ENCODE measurements at places on chromosomes 5 and 9.

DNA sequence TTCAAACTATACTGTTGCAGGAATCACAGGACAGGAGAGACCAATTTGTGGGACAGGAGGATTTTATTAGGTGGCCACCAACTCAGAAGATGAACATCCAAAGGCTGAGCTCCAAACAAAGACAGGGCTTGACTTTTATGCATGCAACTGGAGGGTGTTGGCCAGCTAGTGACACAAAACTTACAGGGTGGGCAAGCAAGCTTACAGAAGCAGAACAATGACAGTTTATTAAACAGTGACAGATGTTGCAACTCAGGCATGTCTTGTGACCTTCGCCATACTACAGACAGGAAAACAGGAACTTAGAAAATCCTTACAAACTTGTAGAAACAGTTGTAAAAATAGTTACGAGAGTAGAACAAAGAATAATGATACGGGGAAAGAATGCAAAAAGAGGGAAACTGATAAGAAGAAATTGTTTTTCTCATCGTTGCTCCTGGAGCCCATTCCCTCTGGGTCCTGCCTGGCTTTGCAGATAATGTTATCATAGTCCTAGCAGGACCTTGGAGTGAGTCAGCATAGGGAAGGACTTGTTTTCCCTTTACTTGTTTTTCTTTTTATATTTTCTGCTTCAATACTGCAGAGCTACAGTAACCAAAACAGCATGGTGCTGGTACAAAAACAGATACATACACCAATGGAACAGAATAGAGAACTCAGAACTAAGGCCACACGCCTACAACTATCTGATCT lies 2083.0 kb upstream of the ACO1 start:
- no peak for DNase-seq

DNA sequence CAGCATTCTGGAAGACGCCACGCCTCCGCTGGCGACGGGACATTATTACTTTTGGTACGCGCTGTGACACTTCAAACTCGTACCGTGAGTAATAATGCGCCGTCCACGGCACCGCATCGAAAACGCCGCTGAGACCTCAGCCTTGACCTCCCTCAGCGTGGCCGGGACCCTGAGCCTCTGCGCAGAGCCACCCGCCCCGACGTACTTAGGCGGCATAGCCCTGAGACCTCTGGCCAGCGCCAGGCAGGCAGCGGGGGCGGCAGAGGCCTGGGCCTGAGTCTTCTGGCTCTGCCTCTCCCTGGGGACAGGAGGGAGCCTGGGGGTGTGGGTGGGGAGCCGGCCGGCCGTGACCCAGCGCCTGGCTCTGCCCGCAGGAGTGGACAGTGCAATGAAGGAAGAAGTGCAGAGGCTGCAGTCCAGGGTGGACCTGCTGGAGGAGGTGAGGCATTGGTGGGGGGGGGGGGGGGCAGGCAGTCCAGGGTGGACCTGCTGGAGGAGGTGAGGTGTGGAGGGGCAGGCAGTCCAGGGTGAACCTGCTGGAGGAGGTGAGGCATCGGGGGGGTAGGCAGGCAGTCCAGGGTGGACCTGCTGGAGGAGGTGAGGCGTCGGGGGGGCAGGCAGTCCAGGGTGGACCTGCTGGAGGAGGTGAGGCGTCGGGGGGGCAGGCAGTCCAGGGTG lies 8.0 kb downstream of the EGFL7 start:
- DNase-seq = no peak

- DNase-seq = no peak
Measured at GRCh38 chr5:90494043-90494442, 19.4 kb downstream of the POLR3G start.

- DNase-seq = no peak
Measured at GRCh38 chr9:1918622-1919021, 96.5 kb upstream of the SMARCA2 start.

GRCh38 chr5:37316027-37316426 lies 54.9 kb downstream of the NUP155 start:
- DNase-seq = no peak

- no peak for DNase-seq
Measured at GRCh38 chr9:77534376-77535057, 113.6 kb downstream of the GNA14 start.

DNA sequence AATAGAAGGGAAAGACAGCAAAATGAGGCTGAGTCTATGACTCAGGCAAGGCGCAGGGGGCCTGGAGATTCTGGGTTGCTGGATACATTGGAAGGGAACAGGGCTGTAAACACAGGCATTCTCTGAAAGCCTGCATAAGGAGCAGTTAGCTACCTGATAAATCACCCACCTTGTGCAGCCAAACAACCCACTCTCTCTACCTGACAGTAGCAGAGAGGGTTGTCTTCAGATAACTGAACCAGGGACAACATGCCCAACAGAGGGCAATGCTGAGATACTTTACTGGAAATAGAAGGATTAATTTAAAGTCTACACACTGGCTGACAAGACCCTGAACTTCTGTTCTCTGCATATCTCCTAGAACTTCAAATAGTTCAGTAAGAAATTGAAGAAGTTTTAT lies 161.6 kb downstream of the KCTD16 start:
- no peak for DNase-seq

- no peak for DNase-seq
Measured at GRCh38 chr5:67996596-67996995, 219.0 kb upstream of the PIK3R1 start.

Data from cerebellar cortex (tissue), 1 donor.